ENCODE measurements at places on chromosomes 11 and 22.

DNA sequence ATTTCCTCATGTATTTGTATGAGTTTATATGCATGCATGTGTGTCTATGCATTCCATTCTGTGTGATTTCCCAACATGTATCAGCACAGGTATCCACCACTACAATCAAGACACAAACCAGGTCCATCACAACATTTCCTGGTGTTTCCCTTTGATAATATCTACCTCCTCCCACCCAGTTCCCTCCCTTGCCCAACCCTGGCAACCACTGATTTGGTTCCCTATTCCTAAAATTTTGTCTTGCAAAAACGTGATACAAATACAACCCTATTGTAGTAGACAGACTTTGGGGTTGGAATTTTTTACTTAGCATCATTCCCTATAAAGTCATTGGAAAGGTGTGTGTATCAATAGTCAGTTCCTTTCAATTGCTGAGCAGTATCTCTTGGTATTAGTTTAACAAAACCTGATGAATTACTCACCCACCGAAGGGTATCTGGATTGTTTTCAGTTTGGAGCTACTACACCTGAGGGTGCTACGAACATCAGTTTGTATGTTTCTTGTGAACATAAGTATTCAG lies 51.8 kb upstream of the IGLL5 start:
- no peak for DNase-seq

DNA sequence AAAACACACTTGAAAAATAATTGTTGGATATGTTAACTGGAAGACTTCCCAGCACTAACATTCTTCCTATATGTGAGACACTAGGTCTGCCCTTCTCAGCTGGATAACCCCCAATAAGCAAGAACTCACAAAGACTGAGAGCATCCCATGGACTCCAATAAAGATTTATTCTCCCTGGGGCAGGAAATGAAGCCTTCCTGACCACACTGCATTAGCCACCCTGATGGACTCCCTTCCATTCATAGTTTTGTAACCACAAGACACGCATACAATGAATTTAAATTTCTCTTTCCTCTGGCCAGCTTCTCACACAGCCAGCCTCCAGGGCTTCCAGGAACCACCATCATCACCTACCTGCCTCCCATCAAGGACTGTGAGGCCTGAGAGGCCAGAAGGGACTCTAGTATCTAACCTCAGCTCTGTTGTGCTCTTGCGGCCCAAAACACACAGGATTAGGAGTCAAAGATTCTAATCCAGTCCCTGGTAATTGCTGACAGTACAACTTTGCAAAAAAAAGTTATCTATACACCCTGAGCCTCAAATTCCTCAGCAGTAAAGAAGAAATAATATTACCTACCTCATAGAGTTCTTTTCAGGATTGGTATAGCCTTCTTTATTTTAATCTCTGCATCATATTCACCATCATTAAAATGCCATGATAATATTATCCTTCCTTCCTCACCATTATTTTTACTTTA lies 45.6 kb upstream of the GDPD4 start:
- DNase-seq, result peak; percentile 96

GRCh38 chr22:38783095-38783615 lies 10.8 kb downstream of the DNAL4 start:
- no peak for DNase-seq

DNA sequence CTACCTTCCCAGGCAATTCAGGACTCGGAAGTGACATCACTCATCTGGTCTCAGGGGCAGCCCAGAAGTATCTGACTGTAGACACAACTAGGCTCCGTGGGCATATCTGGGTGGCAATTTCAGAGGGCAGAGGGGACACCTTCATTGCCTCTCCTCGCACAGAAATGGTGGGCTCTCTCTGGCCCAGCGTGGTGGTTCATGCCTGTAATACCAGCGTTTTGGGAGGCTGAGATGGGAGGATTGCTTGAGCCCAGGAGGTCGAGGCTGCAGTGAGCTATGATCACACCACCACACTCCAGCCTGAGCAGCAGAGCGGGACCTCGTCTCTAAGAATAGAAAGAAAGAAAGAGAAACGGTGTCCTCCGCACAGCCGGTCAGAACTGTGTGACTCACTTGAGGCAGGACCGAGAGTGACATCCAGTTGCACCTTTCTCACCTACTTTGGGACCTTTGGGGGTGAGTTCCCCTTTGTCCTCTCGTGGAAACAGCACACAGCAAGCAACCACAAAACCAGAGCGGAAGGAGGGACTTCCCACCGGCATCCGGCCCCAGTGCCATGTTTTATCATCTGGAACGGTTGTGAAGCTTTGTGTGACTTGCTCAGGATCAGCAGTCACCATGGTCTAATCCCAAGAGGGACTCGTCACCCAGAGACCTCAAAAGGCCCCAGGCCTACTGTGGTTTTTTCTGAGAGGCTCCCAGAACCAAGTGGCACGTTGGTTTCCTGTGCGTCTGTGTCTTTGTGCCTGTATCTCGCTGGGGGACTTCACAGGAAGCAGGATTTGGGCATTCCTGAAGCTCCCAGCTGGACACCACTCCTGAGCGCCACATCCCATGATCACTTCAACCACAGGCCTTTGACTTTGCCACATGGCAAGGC lies 38.4 kb upstream of the EMID1 start:
- DNase-seq, result no peak

- no peak for DNase-seq
These were observed 50.9 kb downstream of the RPS6KA4 start for GRCh38 chr11:64409707-64410403.

Measured in astrocyte of the spinal cord (primary cell).